Left renal cortex interstitium (tissue), 4 donors: ENCODE measurements at places on chromosomes 6 and 20.

DNA sequence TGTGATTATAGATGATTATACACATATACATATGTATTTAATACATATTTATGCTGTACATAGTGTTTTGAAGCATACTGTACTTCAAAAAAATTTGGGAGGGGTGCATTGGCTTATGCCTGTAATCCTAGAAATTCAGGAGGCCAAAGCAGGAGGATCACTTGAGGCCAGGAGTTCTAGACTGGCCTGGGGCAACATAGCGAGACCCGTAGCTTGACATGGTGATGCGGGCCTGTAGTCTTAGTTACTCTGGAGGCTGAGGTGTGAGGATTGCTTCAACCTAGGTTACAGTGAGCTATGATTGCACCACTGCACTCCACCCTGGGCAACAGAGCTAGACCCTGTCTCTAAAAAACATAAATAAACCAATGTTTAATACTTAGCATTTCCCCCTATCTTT is 1.6 kb upstream of the FAM110A start:
- no peak for DNase-seq

- DNase-seq = no peak
Observed at GRCh38 chr20:35468671-35469334, 13.4 kb downstream of the CEP250 start.

GRCh38 chr6:157516319-157517026 is 135.5 kb downstream of the ZDHHC14 start:
- no peak for DNase-seq

DNA sequence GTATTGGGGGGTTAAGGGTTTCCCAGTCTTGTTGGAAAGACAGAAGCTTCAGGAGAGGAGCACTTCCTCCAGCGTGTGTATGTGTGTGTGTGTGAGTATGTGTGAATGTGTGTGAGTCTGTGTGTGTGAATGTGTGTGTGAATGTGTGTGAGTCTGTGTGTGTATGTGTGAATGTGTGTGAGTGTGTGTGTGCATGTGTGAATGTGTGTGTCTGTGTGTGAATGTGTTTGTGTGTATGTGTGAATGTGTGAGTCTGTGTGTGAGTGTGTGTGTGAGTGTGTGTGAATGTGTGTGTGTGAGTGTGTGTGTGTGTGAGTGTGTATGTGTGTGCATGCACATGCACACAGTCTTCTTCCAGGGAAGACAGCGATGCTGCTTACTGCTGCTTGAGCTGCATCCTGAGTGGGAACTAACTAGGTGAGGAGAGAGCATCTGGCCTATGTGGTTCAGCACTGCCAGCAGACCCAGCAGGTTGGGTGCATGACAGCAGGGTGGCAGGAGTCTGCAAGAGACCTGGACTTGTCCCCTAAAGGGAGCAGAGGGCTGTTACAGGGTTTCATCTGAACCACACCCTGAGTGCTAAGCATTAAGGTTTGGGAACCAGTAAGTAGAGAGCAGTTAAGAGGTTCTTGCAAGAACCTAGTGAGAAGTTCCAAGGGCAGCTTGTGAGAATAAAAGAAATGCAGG is 22.7 kb upstream of the CCND3 start:
- DNase-seq = no peak

- DNase-seq = no peak
Observed at GRCh38 chr6:33000055-33000454, 9.3 kb downstream of the HLA-DOA start.

DNA sequence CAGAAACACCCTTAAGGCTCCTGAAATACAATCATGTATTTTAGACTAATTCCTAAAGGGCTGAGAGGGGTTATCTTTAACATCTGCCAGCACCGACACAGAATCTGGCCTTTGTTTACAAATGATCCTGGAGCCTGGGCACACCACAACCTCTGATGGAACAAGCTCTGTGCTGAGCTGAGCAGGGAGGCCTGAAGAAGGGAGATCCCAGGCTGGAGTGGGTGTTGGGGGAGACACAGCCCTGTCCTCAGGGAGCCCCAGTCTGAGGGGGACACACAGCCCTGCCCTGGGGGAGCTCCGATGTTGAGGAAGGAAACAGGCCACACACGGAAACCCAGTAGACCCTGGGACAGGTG is 130.5 kb downstream of the VEGFA start:
- no peak for DNase-seq

- no peak for DNase-seq
Observed at GRCh38 chr20:62310757-62311121, 7.9 kb downstream of the ADRM1 start.

DNA sequence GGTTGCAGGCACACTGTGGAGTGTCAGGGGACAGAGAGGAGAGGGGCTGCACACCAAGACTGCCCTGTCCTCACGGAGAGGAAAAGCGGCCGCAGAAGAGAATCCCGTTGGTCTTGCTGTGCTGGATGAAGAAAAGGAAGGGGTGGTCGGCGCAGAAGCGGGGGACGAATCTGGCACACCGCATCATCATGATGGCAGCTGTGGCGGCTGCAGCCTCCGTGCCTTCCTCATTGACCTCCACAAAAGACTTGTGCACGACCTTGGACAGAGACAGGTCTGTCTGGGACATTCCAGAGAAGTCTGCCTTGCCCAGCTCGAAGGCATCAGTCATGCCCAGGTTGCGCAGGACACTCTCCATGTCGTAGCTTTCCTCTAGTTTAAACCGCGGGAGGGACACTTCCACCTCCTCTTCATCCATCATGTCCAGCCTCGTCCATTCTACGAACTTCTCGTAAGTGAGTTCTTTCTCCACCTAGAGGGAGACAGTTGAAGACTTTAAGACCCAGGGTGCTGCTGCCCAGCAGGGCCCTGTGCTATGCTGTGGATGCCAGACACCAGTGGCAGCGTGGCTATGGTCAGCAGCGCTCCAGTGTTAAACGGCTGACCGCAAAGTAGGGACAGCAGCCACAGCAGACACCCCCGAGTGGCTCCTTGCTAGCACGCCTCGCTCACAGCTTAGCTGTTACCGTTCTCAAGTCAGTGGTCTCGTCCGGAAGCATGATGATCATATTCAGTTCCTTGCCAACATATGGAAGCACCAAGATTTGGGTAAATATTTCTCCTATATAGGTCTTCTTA is 22.9 kb downstream of the SERPINB6 start:
- no peak for DNase-seq
